ENCODE measurements at places on chromosomes 13 and 19. TPM values are rescaled to one million over a fixed set of nuclear protein-coding genes. Genes with fewer than 3 reads are reported as not detected.

GRCh38 chr13:52001120-52001731 lies 10.0 kb downstream of the ATP7B start:
- peak; percentile 43 for DNase-seq
- peaks cover 35% of the 10 kb centered on the region for H3K27me3 ChIP-seq
- no peaks in the 10 kb centered on the region for H3K36me3 ChIP-seq
- H3K27ac ChIP-seq = no peak overlapping the region

DNA sequence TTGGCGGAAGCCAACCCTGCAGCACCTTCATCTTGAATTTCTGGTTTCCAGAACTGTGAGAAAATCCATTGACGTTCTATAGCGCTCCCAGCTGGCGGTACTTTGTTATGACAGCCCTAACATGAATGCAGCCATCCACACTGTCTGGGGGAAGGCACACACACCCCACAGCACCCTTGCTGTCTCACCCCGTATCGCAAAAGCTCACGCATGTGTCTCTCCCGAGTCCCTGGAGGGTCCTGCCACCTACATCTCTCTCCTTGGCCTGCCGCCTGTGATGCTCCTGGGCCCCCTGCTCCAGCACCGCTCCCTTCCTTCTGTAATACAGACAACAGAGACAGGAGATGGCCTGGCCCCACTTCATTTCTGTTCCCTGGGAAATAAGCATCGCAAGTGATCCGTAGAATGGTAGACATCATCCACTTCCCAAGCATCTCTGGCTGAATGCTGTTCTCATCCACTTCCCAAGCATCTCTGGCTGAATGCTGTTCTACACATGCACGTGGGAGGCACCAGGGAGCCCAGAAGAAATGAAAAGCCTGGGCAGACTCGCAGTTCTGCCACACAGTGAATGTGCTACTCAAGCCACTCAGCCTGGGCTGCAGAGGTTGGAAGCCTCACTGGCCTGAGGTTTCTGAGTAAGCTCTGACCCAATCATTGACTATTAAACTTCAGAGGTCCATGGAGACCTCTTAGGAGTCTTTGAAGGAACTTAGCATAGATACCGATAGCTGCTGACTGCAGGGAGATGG lies 29.6 kb downstream of the EPN1 start:
- H3K27me3 ChIP-seq = no peaks in the 10 kb centered on the region
- H3K27ac ChIP-seq = no peak overlapping the region
- peaks cover 12% of the 10 kb centered on the region for H3K4me1 ChIP-seq

- peak overlapping the region; percentile 99 for H3K27ac ChIP-seq
- H3K36me3 ChIP-seq = peaks cover 8% of the 10 kb centered on the region
- peaks cover 55% of the 10 kb centered on the region for H3K4me1 ChIP-seq
- no peaks in the 10 kb centered on the region for H3K27me3 ChIP-seq
- H3K4me3 ChIP-seq = peak overlapping the region; percentile 100
- no peak for DNase-seq
Observed at GRCh38 chr19:4911314-4911713, 2.0 kb downstream of the UHRF1 start.

GRCh38 chr13:112796190-112796915 lies 106.5 kb downstream of the ATP11A start:
- no peak overlapping the region for H3K27ac ChIP-seq
- peaks cover 33% of the 10 kb centered on the region for H3K36me3 ChIP-seq
- H3K27me3 ChIP-seq = no peaks in the 10 kb centered on the region
- no peak for DNase-seq

DNA sequence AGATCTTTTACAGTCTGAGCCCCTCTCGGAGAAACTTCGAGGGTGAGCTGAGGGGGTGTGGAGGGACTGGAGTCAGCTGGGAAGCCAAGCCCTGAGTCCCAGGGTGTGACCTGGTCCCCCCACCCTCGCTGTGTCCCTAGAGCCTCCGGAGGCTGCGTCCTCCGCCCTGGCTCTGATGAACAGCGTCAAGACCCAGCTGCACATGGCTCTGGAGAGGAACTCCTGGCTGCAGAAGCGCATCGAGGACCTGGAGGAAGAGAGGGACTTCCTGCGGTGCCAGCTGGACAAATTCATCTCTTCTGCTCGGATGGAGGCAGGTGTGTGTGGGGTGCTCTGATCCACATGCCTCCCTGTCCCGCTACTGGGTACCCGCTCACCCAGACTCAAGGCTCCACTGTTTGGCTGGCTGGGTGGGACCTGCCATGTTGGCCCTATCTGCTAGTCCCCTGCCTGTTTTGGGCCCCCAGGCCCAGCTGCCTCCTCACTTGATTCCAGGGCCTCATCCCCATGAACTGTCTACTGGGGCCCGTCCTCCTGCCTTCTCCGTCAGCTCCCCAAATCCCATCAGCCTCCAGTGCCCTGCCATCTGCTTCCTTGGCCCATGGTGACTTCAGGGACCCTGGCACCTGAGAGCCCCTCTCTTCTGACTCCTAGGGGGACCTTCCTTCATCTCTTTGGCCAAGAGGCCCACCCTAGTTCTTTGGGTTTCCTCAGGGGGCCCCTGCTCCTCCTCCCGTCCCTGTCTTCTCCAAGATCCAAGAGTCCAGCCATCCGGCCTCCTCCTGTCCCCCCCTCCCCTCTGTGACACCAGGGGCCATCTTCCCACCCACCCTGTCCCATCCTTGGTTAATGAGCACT lies 1.5 kb downstream of the CCDC106 start:
- H3K27ac ChIP-seq = peak overlapping the region; percentile 86
- H3K4me3 ChIP-seq = peak overlapping the region; percentile 72
- H3K36me3 ChIP-seq = no peaks in the 10 kb centered on the region
- no peaks in the 10 kb centered on the region for H3K27me3 ChIP-seq
- peaks cover 16% of the 10 kb centered on the region for H3K4me1 ChIP-seq

DNA sequence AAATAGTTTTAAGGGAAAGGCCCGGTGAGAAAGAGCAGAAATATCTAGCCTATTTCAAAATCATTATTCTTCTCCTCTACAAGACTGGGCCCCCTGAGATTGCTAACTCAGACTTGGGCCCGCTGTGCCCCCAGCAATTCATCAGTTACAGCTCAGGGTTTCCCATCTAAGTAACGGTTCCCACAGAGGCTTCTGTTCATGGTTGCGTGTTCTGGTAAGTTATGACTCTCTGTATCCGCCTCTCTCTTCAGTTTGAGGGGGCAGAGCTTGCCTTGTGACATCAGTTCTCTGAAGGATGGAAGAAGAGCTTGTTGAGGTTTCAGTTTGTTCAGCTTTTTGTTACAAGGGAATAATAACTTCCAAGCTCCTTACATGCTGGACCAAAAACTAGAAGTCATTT lies 11.6 kb downstream of the ZNF57 start:
- H3K4me1 ChIP-seq = peaks cover 5% of the 10 kb centered on the region
- no peak overlapping the region for H3K27ac ChIP-seq
- H3K4me3 ChIP-seq = no peak overlapping the region
- H3K27me3 ChIP-seq = no peaks in the 10 kb centered on the region
- no peak for DNase-seq

GRCh38 chr13:85140192-85140591 lies 659.0 kb downstream of the SLITRK6 start:
- H3K4me3 ChIP-seq = no peak overlapping the region
- no peak overlapping the region for H3K27ac ChIP-seq
- no peaks in the 10 kb centered on the region for H3K27me3 ChIP-seq
- H3K36me3 ChIP-seq = no peaks in the 10 kb centered on the region
- H3K4me1 ChIP-seq = no peaks in the 10 kb centered on the region

DNA sequence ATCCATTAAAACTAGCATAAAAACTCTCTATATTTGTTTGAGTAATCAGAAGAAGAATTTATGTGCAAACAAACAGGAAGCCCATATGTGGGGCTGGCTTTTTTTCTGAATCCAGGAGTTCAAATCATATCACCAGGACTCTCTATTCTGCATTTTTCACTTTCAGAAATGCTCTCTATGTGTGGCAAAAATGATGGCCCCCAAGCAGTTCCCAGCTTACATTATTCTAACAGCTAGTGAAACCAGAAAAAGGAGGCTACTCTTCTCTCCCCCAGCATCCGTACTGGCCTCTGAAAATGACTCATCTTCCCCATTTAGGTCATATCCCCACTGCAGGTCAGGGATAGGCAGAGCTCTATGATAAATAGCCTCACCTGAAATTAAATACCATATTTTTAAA lies 20.4 kb downstream of the RBM26 start:
- H3K27ac ChIP-seq = no peak overlapping the region
- no peaks in the 10 kb centered on the region for H3K27me3 ChIP-seq
- H3K4me3 ChIP-seq = peak overlapping the region; percentile 9
- DNase-seq = no peak

GRCh38 chr19:30406220-30407067 lies 34.3 kb downstream of the ZNF536 start:
- no peaks in the 10 kb centered on the region for H3K36me3 ChIP-seq
- H3K27me3 ChIP-seq = peaks cover 4% of the 10 kb centered on the region
- no peak overlapping the region for H3K27ac ChIP-seq
- no peaks in the 10 kb centered on the region for H3K4me1 ChIP-seq
- H3K4me3 ChIP-seq = no peak overlapping the region
- no peak for DNase-seq

GRCh38 chr13:98224557-98224956 lies 47.5 kb upstream of the RNF113B start:
- H3K27me3 ChIP-seq = peaks cover 10% of the 10 kb centered on the region
- no peak overlapping the region for H3K4me3 ChIP-seq
- no peaks in the 10 kb centered on the region for H3K36me3 ChIP-seq

DNA sequence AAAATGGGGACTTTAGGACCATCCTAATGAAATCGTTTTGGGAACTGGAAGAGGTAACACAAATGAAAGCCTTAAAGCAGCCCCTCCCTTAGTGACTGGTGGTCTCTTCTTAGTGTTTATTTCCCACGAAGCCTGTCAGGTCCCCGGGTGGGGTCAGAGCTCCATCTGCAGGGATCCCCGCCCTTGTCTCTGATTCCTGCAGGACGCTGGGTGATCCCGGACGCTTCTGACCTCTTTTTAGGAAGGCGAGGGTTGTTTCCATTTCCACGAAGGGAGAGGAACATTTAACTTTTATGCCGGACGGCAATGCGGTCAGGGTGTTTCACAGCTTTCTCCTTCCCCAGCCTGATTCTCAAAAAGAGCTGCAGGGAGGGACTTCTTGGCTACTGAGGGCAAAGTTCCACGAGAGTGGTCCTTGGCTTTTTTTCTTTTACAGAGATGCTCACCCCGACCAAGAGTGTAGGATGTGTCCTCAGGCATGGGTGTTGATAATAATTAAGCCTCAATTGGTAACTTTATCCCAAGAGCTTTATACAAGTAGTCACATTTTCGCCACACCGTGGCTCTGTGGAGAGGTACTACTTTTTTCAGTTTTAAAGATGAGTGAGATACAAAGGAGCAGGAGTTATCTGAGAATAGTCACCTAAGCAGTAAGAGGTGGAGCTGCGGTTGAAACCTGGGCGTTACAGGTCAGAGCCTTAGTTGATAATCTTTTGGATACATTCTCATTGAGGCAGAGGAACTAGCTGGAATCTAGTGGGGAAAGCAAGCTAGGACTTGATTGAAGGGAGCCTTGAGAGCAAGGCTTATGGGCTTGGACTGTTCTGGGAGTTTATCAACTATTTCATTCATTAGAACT lies 813 bp downstream of the ZNF284 start:
- H3K27ac ChIP-seq = peak overlapping the region; percentile 75
- H3K4me3 ChIP-seq = peak overlapping the region; percentile 91
- peaks cover 39% of the 10 kb centered on the region for H3K36me3 ChIP-seq
- DNase-seq = no peak
- no peaks in the 10 kb centered on the region for H3K27me3 ChIP-seq

- no peak overlapping the region for H3K27ac ChIP-seq
- no peaks in the 10 kb centered on the region for H3K36me3 ChIP-seq
- no peaks in the 10 kb centered on the region for H3K4me1 ChIP-seq
- H3K4me3 ChIP-seq = no peak overlapping the region
- no peaks in the 10 kb centered on the region for H3K27me3 ChIP-seq
- no peak for DNase-seq
Observed at GRCh38 chr13:65292488-65292901, 1937.6 kb downstream of the PCDH9 start.

DNA sequence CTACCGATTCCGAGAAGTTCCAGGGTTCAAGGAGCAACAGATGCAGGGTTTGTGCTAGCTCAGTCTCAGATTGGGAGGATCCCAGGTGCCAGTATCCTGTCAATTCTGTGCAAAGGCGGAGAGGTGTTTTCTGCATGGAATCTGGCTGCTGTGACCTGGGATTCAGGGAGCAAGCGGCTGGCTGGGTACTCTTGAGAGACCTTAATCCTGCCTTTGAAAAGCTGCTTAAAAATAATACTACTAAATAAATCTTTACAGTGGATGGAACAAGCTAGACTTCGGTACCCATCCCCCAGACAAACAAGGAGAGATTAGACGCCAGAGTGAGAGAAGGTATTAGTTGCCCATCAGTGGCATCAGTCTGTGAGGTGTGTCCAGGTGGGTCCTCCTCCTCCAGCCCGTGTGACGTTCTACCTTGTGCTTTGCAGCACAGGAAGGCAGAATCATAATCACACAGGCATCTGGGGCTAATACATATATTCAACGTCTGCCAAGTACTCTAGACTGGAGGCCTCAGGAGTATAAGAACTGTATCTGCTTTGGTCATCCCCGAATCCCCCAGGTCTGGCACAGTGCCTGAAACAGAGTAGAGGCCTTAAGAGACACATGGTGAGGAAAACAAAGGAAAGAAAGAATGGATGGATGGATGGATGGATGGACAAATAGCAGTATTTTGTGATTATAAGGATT lies 230.6 kb downstream of the ZNF536 start:
- no peaks in the 10 kb centered on the region for H3K36me3 ChIP-seq
- H3K4me3 ChIP-seq = no peak overlapping the region
- no peak for DNase-seq
- H3K4me1 ChIP-seq = no peaks in the 10 kb centered on the region
- peaks cover 1% of the 10 kb centered on the region for H3K27me3 ChIP-seq

- H3K36me3 ChIP-seq = peaks cover 79% of the 10 kb centered on the region
- no peak overlapping the region for H3K27ac ChIP-seq
- H3K27me3 ChIP-seq = peaks cover 1% of the 10 kb centered on the region
- H3K4me3 ChIP-seq = peak overlapping the region; percentile 37
- peaks cover 83% of the 10 kb centered on the region for H3K4me1 ChIP-seq
- no peak for DNase-seq
Observed at GRCh38 chr13:114054264-114054663, 78.2 kb downstream of the RASA3 start.

GRCh38 chr19:33678796-33679585 lies 57.2 kb downstream of the CHST8 start:
- no peaks in the 10 kb centered on the region for H3K4me1 ChIP-seq
- DNase-seq = no peak
- no peak overlapping the region for H3K4me3 ChIP-seq
- H3K27me3 ChIP-seq = peaks cover 3% of the 10 kb centered on the region
- no peak overlapping the region for H3K27ac ChIP-seq

DNA sequence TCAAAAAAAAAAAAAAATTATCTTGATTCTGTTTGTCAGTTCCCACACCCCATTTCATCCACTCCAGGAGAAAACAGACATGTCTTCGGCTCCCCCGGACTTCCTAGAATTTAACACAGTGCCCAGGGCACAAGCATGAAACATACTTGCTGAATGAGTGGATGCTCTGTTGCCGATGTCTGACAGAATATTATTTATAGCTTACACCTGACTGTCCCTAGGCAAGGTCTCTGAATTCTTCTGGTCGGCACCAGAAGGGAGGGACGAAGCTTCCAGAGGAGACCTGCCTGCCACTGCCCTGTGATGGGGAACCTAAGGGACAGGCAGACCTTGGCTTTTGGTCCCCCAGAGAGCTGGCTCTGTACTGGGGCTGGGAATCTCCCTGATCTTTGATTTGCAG lies 43.9 kb upstream of the PEG3 start:
- H3K27me3 ChIP-seq = peaks cover 1% of the 10 kb centered on the region
- H3K4me1 ChIP-seq = no peaks in the 10 kb centered on the region
- no peak overlapping the region for H3K4me3 ChIP-seq
- no peak for DNase-seq
- no peak overlapping the region for H3K27ac ChIP-seq

Gene TNNT1
- not detected for total RNA-seq

Gene IL17D
- total RNA-seq = 0.26 TPM

Gene MYO1F
- total RNA-seq = 65.0 TPM

Gene ZNF132
- total RNA-seq = 10.6 TPM

Gene MPHOSPH8
- 112 TPM for total RNA-seq

Gene ADGRE1
- total RNA-seq = 2.8 TPM

Gene NAPSA
- total RNA-seq = 9.7 TPM
